ENCODE measurements at places on chromosomes 12 and 14. TPM values are rescaled to one million over a fixed set of nuclear protein-coding genes. Genes with fewer than 3 reads are reported as not detected.

DNA sequence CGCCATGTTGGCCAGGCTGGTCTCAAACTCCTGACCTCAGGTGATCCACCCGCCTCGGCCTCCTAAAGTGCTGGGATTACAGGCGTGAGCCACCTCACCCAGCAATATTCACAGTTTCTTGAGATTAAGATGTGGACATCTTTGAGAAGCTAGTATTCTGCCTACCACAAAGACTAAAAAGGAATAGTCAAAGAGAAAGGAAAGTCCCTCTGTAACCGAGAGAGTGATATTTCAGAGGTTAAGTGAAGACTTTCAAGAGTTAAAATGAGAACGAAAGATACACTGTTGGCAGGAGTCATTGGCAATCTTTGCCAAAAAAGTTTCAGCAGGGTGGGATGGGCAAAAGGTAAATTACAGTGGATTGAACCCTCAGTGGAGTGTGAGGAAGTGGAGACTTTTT lies 15.6 kb downstream of the DGKA start:
- DNase-seq, result no peak

The CLEC2A gene
- not detected for total RNA-seq

DNA sequence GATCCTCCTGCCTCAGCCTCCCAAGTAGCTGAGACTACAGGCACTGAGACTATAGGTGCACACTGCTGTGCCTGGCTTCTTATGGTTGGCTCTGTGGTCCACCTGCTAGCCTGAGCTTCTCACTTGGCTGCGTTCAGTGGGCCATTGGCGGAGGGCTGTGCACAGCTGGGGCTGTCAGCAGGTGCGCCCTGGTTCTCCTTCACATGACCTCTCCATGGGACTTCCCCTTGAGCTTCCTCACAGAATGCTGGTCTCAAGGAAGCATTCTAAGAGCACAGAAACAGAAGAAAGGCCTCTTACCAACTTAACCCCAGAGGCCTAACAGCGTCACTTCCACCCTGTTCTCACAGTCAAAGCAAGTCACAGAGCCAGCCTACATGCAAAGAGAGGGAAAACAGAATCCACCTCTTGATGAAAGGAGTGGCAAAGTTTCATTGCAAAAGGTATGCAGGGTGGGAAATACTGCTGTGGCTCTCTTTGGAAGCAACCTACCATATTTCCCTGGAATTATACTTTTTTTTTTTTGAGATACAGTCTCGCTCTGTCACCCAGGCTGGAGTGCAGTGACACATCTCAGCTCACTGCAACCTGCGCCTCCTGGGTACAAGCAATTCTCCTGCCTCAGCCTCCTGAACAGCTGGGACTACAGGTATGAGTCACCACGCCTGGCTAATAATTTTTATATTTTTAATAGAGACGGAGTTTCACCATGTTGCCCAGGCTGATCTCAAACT lies 9.3 kb downstream of the RILPL2 start:
- no peak for DNase-seq

The MYH6 gene
- total RNA-seq, result not detected

DNA sequence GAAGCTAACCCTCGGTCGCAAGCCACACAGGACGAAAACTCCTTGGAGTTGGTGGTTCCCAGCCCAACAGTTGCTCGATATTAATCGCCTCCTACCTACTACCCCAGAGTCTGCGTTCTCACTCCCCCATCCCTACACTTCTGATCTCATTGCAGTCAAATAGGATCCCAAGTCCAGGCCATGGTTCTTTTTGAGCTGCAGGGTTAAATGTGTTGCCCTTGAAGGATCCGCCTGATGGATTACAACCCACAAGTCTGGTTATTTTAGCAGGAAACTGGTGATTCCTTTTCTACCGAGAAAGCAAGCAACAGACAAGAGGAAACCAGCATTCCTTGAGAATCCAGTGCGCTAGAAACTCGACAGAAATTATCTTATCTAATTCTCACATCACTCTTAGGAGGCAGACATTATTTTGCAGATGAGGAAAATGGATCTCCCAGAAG lies 785 bp upstream of the NIN start:
- no peak for DNase-seq

The OR6J1 gene
- total RNA-seq, result 0.16 TPM

DNA sequence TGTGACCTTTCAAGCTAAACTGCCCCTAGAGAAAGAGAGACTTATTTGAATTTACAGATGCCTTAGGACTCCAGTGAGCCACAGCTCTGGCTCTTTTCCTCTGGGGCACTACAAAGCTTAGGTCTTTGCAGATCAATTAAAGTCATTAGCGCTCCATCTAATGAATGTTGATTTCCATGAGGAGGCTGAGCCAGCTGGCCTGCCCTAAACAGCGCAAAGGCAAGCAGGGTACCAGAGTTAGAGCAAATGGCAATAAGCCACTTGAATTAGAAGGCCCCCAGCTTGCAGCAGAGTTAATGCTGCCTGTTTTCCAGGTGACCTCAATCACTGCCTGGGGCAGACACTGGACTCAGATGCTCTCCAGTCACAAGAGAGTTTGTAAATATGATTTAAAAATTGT lies 695.3 kb downstream of the DIO2 start:
- no peak for DNase-seq

The TESPA1 gene
- total RNA-seq, result not detected

- peak; percentile 36 for DNase-seq
These were observed 94.1 kb downstream of the SLC25A47 start for GRCh38 chr14:100416921-100417860.

DNA sequence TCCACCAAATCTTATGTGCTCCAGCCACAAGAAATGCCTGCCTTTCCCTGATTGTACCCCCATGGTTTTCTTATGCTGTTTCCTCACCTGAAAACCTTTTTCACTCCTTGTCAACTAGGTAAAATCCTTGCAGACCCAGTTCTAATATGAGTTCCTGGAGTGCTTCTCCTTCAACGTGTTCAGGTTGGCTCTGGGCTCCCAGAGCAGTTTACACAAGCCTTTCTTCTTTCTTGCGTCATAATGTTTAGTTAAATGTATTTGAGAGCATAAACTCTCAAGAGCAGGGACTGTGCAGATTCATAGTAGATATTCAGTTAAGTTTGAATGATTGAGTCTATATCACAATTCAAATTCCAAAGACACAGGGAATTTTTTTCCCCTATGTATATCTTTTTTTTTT lies 484.8 kb upstream of the CCDC196 start:
- no peak for DNase-seq

- no peak for DNase-seq
These were observed 379.3 kb upstream of the DCN start for GRCh38 chr12:91561958-91562325.

DNA sequence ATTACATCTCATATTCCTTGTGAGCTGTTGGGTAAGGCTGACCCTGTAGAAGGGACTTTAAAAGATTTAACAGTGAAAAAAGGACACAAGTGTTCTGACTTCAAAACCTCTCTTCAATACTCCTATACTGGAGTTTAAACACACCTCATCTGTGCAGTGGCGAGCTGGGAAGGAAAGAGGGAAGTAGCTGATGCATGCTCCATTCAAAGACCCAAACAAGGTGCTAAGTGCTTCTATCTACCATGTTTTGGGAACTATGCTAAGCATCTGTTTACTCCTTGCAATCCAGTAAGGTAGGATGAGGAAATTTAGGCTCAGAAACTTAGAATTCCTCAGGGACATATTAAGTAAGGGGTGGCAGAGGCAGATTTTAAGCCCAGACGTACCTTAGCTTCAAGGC lies 16.4 kb upstream of the DNM1L start:
- DNase-seq, result no peak

- no peak for DNase-seq
These were observed 80.2 kb downstream of the SLC4A8 start for GRCh38 chr12:51504851-51505250.

The KIF26A gene
- 5.5 TPM for total RNA-seq

DNA sequence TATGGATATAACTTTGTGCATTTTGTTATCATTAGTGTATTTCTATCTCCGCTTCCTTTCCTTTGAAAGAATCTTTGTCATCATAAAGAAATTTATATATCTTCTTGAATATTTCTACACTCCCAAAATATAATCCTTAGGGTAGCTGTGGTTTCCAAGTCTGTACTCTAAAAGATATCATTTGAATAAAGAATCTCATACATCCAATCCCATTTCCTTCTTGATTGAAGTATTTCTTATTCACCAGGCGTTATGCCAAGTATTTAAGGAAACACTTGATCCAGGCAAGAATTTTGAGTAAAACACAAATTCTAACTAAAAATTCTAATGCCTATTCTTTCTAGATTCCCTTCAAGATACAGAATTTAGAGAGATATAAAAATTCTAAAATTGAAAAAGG lies 821.8 kb downstream of the GALC start:
- DNase-seq, result no peak

DNA sequence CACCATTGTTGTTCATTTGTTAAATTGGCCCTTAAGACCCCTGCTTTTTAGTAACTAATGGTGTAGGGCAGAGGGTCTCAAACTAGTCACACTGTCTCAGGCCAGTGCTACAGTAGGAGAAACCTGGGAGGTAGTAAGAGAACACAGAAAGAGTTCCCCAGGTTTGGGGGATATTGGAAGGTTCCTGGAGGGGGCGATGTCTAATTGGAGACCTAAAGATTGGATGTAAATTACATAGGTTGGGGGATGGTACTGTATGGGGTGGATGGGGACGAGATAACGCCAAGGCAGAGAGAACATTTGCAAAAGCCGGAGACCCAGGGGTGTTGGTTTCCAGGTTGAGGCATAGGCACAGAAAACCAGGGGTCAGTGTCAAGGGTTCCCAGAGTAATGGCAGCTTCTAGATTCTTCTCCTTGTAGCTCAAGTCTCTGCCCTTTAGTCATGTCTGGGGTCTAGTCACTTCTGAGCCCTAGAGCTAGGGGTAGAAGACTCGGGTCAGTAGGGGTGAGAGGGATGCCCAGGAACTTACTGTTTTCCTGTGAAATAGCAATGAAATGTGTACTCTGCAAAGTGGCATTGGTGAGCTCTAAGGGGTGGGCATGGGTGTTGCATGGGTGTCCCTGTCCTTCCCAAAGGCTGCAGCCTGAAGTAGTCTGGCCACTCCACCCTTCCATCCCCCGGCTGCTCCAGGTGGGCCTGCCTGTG lies 21.8 kb downstream of the PLEKHG3 start:
- no peak for DNase-seq

The PPM1H gene
- total RNA-seq, result 151 TPM

The ASPG gene
- not detected for total RNA-seq

The ADAM20 gene
- total RNA-seq, result 0.65 TPM

DNA sequence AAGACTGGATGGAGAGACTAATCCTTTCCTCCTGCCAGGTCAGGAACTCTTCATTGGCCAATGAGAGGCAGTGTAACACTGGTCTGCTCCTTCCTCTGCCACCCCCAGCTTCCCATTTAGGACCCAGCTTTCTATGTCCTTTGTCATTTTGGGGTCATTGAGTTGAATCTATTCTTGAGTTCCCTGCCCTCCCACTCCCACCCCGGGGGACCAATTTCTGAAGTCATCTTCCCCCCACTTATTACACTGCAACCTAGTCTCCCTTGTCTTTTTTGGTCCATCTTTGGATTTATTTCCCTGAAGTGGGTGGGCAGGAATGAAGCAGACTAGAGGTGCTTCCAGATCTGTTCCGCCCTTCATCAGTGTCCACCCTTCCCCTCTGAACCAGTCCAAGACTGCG lies 7.6 kb upstream of the ITGA5 start:
- DNase-seq, result no peak

DNA sequence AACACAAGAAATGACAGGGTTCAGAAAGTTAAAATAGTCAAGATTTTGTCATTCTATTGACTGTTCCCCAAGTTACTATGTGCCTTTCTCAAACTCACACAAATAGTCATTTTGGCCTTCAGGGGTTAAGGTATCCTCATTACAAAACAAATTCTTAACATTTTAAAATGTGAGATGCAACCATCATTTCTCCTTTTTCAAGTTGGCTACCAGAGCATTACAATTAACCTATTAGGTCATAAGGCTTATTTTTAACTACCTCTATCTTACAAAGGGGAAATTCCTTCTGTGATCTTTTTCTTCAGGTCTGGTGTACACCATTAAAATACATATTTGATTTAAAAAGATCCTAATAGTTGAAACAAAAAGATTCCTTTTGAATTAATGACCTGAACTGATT lies 61.2 kb downstream of the SLC38A1 start:
- DNase-seq, result no peak

- no peak for DNase-seq
These were observed 13.5 kb downstream of the ZNF664 start for GRCh38 chr12:123986374-123986965.

DNA sequence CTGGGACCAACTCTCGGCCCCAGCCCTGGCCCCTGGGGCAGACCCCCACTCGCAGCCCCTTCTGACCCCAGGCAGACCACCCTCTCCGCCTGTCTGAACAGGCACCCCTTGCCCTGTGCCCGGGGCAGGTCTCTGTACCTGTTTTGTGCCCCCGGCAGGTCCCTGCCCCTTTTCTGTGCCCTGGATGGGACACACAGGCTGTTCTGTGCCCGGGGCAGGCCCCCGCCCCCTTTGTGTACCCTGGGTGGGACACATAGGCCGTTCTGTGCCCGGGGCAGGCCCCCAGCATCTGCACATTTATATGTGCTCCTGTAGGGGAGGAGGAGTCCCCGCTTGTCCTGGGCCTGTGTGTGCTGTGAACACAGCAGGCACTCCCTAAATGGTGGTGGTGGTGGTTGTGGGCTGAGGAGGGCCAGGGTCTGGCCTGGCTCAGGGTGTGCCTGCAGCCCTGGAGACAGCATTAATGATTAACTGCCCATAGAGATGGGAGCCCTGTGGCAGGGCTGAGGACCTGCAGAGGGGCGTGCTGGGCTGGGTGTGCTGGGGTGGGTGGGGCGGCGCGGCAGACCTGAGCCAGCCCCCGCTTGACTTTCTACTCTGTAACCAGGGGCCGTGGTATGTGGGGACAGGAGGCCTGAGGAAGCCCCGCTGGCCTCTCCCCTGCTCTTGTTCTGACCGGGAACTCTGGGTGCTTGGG lies 3.7 kb downstream of the FBRSL1 start:
- peak; percentile 84 for DNase-seq

- no peak for DNase-seq
These were observed 113.2 kb downstream of the APAF1 start for GRCh38 chr12:98758331-98758730.

GRCh38 chr12:44627387-44628166 lies 248.5 kb downstream of the NELL2 start:
- no peak for DNase-seq

DNA sequence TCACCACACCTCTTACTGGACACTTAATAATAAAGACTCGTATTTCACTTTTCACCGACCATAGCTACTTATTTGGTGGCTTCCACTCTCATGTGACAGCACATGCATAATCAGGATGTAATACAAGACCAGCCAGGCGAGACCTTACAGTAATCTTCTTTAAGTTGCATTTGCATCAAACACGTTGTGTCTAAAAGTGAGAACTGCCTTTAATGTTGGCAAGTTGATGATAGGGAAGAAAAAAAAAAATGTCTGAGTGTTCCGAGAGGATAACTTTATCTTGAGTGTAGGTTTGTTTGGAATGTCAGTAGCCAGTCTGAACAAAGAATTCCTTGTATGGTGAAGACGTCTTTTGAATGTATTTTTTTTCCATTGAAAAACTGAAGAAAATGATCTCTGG lies 440.4 kb downstream of the ADAMTS20 start:
- no peak for DNase-seq

The OR4K5 gene
- not detected for total RNA-seq

GRCh38 chr14:101072945-101073597 lies 169.5 kb upstream of the RTL1 start:
- peak; percentile 75 for DNase-seq

GRCh38 chr12:10247436-10248058 lies 34.9 kb downstream of the GABARAPL1 start:
- DNase-seq, result no peak
